Liver (tissue), 10 donors: ENCODE measurements at places on chromosomes 11 and 22. TPM values are rescaled to one million over a fixed set of nuclear protein-coding genes. Genes with fewer than 3 reads are reported as not detected.

CRYBA4 gene
- not detected for total RNA-seq

KRTAP5-8 gene
- not detected for total RNA-seq

AIP gene
- total RNA-seq = 17.6 TPM

- no peak for DNase-seq
Observed at GRCh38 chr11:11935536-11935935, 72.9 kb downstream of the DKK3 start.

DDX25 gene
- 0.79 TPM for total RNA-seq

DNA sequence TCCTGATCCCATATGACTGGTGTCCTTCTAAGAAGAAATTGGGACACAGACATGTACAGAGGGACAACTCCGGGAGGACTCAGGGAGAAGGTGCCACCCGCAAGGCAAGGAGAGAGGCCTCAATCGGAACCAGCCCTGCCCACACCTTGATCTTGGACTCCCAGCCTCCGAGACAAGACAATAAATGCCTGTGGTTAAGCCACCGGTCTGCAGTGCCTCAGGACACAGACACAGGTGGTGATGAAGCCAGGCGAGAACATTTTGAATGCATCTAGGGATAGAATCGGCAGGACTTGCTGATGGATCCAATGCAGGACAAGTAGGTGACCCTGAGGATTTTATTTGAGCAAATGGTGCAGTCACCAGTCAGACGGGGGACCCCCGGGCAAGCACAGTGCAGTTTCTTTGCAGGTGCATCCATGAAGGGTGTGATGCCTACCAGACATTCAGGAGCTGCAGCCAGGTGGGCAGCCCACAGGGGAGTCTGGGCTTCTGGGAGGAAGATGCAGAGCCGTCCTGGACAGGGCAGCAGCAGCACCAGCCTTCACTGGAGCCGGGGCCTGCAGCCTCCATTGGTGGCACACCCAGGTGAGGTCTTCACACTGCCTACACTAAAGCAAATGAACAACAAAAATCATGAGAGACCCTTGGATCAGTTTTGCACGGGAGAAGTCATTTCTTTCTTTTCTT, 20.2 kb upstream of the SEPTIN5 start:
- no peak for DNase-seq

MYO7A gene
- 7.3 TPM for total RNA-seq

- no peak for DNase-seq
Observed at GRCh38 chr22:20964799-20965103, 2.3 kb upstream of the AIFM3 start.

DNA sequence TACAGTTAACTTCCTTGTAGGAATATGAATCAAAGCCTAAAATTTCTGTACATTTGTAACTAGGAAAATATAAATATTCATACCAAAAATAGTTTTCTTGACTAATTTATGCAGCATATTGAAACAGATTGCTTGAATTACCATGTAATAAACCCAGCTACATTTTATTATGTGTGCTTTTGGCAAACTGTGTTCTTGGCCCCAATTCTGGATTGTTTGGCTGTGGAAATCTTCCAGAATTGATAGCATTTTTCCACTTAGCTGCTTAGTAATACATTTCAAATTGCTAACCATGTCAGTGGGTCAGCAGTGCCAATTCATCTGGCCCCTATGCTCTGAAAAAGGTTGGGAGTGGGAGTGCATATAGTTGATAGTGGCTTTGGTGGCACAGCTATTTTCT, 32.3 kb downstream of the PDHX start:
- no peak for DNase-seq

DNA sequence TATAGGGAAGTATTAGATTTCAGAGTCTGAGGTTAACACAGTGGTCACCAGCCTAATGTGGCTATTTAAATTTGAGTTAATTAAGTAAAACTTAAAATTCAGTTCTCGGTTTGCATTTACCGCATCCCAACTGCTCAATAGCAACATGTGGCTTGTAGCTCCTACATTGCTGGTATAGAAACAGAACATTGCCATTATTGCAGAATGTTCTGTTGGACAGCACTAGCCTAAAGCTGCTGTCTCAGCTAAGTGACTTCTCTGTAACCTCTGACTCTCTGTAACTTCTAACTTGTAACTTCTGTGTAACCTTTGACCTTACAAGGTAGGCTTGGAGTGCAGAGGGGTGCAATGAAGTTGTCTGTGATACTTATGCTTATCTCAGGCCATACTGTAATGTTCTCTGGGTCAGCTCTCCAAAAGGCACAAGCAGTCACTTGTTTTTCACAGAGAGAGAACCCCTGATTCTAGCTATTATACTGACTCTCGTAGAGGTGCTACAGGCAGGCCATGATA, 78.7 kb downstream of the ZNRF3 start:
- no peak for DNase-seq

CELSR1 gene
- 1.6 TPM for total RNA-seq

DNA sequence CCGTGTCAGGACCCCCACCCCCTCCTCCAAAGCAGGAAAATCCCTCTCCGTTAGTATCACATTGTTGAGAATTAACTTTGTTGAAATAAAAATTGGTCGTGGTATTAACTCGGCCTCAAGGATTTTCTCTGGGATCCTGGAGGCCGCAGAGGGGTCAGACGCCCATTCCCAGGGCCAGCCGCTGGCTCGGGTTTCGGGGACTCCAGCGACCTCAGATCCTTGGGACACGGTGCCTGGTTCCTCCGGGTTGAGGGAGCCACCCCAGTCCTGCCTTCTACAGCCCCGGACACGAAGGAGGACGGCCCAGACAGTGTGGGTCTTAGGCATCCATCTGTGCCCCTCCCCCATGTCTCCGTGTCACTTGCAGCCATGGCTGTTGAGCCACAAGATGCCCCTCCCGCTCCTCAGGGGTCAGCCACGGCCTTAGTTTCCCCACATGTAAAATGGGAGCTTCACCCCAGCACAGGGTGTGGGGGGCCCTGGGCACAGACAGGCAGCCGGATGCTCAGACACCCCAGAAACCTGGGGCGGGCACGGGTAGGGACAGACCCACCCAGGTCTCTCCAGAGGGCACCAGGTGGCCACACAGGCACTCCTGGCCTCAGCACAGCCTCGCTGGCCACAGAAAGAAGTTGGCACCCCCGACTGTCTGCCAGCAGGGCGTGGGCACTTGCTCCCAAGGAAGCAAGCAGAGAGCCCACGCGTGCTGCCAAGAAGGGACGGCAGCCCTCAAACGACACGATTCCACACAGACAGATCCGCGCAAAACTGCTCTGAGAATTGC, 15.5 kb downstream of the GP1BB start:
- DNase-seq = no peak

EML3 gene
- total RNA-seq = 6.0 TPM

DNA sequence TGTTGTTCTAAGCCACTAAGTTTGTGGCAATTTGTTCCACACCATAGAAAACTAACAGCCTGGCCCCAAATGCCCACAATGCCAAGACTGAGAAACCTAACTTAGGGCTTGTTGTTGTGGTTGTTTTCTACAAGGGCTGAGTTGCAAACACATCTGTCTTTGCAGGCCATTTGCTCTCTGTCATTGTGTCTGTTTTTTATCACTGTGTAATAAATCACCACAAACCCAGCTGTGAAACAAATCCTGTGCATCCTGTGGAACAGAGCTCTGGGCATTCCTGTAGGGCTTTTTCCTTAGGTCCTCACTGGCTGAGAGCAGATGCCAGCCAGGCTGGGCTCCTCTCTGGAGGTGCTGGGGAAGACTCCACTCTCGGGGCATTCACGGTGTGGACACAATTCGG, 15.7 kb upstream of the SYT8 start:
- no peak for DNase-seq

LINC01488 gene
- 0.59 TPM for total RNA-seq

GRCh38 chr11:126360049-126360446, 4.6 kb downstream of the ST3GAL4 start:
- no peak for DNase-seq

DNA sequence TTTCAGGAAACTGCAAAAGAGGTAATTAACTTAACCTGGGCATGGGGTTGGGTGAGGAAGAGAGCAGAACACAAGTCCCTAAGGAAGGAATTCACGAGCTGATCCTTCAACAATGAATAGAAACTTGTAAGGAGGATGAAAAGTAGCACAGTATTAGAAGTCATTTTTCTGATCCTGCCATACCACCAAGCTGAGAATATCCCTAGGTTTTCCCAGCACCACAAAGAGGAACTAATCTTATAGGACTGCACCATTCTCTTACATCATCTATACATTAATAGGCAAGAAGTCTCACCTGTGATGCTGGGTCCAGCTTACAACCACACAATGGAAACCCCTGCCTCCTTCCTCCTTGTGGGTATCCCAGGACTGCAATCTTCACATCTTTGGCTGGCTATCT, at the start of gene OR52I1:
OR52I1 (plus strand) TSS at position 301 of the 400 bp plus-strand sequence; CDS start at position 301, 0 bp downstream.
- DNase-seq = no peak

- DNase-seq = no peak
Observed at GRCh38 chr11:91239359-91239758, 985.3 kb upstream of the FAT3 start.

DNA sequence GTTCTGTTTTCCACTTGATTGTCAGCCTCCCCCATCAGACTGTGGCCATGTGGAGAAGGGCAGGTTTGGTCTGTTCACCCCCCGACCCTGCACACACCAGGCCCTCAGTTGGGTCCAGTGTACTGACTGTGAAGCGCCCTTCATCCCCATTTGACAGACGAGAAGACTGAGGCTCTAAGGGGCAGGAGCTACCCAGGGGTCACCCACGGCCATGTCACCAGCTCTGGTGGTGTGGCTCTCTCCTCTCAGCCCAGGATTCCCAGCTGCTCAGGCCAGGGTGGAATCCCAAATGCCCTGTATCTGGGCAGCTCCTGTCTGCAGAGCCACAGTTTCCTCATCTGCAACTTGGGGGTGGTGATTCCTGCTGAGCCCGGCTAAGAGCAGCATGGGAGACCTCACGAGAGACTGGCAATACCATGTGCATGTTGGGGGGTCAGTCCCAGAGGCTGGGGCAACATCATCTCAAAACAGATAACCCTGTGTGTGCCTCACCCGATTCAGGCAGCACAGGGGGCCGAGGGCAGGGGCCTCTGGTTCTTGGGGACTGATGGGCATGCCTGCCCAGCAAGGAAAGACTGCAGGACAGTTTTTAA, 46.6 kb downstream of the MN1 start:
- no peak for DNase-seq

DNA sequence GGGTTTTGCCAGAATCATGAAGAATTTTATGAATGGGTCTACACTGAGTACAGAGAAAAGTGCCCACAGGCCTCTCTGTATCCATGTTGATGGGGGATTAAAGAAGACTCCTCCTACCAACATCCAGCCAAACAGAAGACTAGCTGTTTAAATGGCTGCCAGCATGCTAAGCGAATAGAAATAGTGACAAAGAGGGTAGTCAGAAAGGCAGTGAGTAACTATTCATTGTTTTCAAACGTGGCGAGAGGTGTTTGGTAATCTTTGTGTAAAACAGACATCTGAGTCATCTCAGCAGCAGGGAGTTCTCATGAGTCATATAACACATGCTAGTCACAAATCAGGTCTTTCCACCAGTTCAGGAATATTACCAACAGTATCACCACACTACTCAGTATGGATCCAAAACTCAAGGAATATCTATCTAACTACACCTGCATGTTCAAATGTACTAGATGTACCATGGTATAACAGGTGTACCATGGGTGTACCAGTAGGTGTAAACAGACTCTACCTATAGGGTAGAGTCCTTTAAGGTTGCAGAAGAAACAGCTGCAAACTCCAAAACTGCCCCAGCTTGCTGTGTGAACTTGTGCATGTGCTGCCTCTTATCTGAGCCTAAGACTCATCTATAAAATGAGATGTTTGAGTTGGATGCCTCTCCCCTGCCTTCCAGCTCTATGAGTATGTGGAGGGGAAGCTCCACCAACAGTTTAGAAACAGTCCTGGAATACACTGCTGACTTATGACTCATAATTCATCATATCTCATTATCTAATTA, 82.0 kb downstream of the SLC1A2 start:
- no peak for DNase-seq

DNA sequence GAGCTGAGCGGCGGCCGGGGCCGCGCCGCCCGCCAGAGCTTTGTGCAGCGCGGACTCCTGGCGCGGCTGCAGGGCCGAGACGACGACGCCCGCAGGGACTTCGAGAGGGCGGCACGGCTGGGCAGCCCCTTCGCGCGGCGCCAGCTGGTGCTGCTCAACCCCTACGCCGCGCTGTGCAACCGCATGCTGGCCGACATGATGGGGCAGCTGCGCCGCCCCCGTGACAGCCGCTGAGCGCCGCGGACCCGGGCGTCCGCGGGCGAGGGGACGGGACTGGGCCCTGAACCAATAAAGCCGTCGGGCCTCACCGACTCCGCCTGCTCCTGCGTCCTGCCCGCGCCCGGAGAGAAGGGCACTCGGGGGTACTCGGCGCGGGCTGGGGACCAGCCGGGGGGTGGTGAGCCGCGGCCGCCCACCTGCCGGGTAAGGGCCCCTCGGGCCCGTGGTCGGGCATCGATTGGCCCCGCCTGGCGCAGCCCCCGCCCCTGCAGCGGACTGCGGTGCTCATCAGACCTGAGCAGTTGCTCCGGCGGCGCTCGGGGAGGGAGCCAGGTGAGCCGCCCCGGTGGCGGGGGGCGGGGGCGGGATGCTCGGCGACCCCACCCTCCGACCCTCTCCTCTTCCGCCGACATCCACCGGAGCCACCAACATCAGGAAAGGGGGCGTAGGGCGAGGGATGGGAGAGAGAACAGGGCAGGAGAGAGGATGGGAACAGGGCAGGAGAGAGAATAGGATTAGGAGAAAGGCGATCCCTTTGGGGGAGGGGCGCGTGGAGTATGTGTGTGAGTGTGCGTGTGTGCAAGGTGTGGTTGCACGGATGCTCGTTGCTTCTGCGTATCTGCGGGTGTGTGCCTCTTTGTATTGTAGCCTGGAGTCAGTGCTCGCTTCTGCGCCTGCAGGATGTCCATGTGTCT, at the start of gene TMEM25:
TMEM25 (plus strand) TSS at position 510 of the 914 bp plus-strand sequence. CDS start 610 bp downstream, outside the sequence.
- peak; percentile 60 for DNase-seq

MAPK8IP2 gene
- 0.17 TPM for total RNA-seq

SCO2 gene
- total RNA-seq = 1.7 TPM

GRCh38 chr22:28075358-28075981, 156.4 kb upstream of the PITPNB start:
- DNase-seq = no peak

DNA sequence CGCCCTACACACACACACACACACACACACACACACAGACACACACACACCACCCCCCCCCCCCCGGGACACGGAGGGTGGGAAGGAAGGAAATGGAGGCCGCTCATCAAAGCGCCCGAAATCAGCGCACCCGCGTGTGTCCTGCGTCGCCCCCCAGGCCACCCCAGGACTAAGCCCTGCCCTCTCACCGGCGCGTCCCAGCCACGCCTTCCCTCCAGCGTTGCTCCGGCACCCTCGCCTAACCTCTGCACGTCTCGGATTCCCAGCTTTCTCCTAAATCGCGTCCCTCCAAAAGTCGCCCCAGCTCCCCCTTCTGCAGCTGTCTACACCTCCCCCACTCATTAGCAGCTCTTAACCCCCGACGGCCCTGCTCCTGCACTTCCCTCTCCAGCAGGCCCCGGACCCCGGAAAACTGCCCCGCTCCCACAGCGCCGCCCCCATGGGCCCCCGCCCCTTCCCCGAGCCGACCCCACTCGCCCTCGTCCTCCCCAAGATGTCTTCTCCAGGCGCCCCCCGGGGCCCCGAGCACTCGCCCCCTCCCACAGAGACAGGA, 557 bp downstream of the PACSIN2 start:
- peak; percentile 44 for DNase-seq

TEX54 gene
- not detected for total RNA-seq

GRCh38 chr11:113411536-113411935, 24.0 kb downstream of the ANKK1 start:
- no peak for DNase-seq

OOSP2 gene
- total RNA-seq = not detected

KCNJ11 gene
- total RNA-seq = not detected
